ENCODE measurements at places on chromosomes 2 and 18.
A peak's percentile ranks its signal among the peaks of the same experiment; 100 is the strongest.

GRCh38 chr18:41324934-41325333, 630.1 kb upstream of the PIK3C3 start:
- no peak for DNase-seq

DNA sequence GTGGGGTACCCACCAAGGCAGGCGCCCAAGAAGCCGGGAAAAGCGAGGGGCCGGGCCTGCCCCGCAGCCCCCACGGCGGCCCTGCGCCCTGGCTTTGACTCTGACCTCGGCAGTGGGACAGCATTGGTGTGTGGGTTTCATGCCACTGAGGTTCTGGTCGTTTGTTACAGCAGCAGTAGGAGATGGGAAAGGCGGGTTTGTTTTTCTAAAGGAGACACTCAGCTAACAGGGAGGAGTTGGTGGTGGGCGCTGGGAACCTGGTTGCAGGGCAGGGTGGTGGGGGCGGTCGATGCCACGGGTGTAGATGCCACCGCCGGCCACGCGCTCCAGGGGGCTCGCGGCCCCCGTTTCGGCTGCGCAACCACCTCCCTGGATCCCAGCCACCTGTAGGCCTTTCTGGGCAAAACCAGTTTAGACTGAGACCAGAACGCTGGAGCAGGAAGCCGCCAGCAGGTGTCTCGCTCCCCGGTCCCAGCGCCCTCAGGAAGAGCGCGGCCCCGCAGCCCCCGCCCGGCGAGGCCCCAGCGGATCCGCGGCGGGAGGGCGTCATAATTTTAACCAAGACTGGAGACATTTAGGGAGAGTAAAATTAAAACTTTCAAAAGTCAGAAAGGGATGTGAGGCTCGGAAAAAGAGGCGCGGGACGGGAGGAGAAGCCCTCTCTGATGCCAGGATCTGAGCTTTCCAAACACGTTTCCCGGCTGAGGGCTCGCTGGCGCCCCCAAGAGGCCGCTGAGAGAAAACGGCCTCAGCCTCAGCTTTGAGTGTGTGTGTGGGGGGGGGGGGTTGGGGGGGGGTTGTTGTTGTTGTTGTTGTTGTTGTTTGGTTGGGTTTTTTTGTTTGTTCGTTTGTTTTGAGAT, 17.4 kb downstream of the CIDEA start:
- no peak for DNase-seq

DNA sequence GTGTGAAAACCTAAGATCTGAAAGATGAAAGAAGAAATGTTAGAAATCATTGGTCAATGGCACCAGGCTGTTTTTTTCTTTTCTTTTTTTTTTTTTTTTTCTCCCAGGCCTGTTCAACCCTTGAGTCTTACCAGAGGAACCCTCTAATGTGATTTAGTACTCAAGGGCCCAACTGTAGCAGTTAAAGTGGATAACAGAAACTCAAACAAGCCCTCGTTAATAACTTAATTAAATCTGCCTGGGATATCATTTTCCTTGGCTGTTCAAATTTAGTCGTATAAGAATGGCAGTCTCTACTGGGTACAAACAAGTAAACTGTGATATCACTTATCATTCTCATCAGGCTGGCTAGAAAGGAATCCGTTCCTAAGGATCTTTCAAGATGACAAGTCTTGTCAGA, 16.5 kb downstream of the ARL4C start:
- DNase-seq, result no peak

GRCh38 chr18:72056171-72056570, 488.0 kb downstream of the CBLN2 start:
- DNase-seq, result no peak

- no peak for DNase-seq
Measured at GRCh38 chr2:143175438-143175837, 46.2 kb downstream of the ARHGAP15 start.

DNA sequence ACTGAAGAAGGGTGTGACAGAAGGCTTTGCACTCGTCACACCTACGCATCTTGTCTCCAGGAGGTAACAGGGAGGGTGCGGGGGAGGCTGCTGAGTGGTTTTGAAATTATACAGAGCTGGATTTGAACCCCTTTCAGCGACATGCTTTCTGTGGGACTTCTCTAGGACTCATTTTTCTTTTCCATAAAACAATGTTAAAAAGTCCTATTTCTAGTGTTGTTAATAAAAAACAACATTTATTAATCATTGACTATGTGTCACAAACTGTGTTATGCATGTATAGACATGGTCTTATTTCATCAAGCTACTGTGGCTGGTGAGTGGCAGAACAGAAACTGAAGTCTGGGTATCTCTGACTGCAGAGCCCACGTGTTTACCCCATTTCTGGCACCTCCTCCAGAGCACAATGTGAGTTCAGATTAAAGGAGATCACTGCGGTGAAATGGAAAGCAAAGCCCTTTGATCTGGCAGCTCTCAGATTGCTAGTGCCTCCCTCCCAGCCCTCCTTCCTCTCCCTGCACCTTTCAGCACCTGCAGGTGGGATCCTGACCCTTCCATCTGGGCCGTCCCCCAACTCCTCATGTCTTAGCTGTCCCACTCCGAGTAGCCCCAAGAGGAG, 315.5 kb upstream of the MYT1L start:
- DNase-seq, result no peak

DNA sequence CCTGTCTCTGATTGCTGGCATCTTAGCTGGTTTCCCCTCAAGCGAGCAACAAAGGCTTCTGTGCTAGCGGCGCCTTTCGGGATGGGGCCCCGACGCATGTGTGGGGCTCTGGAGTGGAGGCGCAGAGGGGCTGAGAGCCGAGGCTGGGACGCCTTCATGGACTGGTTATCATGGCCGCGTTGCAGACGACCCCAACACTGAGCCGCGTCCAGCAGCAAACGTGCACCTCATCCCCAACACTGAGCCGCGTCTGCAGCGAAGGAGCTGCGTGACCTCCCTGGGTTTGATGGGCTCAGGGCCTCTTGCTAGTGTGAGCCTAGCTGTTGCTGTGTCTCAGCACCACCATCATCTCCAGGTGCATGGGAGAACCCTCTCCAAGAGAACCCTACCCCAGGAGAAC, 123.7 kb upstream of the CTDP1 start:
- DNase-seq, result no peak

DNA sequence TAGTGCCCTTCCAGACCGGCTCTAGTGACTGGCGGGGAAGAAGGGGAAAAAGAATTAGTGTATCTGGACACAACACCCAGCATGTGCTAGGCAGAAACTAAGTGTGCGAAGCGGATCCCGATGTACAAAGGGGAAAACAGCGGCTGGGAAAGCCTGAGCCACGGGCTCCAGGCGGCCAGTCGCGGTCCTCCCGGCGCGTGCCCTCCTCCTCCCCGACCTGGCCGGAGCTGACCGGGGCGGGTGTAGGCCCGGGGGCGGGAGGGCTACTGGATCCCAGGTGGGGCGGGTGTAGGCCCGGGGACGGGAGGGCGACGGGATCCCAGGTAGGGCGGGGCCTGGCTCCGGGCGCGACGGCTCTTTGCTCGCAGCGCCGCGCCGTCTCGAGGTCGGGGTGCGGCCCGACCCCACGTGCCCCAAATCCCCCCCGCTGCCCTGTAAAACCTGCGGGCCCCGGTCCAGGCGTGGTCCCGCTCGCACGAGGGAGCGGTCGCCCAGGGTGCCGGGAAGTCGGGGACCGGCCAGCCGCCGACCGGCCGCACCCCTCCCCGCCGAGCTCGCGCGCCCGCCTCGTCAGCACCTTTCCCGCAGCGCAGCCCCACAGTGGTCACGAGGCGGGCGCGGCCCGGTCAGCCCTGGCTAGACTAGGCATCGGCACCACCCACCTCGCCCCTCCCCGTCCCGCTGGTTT, 48.8 kb downstream of the C2orf42 start:
- no peak for DNase-seq

GRCh38 chr2:26033270-26033817, 540 bp upstream of the RAB10 start:
- peak; percentile 63 for DNase-seq

DNA sequence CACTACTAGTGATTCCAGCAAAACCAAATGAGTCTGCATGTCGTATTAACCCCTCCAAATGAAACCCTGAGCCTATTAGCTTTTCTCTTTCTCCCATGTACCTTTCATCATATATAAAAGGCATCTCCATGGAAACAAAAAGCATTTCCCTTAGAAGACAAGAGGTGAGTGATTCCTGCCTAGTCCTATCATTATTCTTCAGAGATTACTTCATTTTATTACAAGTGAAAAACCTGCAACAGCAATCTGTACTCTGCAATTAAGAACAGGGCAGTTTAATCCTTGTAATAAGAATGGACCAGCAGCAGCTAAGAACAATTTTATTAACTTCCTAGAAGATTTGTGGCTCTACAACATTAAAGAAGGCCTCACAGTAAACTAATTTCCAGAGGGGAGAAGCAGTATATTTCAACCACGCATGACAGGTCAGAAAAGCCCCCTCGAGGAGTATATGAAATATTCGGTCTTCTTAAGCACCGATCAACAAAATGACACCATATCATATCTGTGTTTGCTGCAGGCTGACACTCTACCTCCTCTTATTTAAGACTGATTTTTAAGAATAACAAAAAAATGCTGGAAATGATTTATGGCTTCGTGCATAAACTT, 132.3 kb upstream of the TFPI start:
- DNase-seq, result no peak

DNA sequence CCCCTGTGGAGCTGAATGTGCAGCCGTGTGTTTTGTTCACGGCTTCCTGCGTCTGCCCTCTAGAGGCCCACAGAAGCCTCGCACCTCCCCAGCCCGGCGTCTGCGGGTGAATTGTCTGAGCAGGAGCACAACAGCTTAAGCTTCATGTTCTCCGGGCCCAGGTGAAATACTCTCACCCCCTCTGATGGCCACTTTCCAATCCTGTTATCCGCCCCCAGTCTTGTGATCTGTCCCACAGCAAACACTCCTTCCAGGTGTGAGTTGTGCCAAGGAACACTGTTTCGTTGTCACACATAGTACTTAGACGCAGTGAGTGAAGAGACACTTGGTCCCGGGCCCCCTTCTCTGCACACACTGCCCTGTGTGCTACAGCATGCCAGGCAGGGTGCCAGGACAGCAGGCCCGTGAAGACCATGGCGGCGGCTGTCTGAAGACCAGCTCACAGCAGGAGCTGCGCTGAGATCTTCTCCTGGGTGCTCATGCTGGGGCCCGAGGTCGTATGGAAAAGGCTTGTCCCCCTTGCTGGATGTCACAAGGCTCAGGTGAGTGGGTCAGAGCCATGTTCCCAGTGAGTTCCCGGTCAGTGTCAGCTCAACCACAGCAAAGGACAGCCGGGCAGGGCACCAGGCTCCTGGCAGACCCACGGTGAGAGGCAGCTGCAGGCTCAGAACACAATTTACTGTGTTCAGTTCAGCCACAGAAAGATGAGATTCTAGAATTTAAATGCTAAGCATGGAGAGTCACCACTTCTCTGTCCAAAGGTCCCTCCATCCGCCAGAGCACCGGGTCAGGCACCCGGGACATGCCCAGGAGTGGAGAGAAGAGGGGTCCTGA, 6.8 kb upstream of the PXDN start:
- no peak for DNase-seq

- DNase-seq, result no peak
Measured at GRCh38 chr2:45722477-45722876, 71.0 kb downstream of the PRKCE start.

DNA sequence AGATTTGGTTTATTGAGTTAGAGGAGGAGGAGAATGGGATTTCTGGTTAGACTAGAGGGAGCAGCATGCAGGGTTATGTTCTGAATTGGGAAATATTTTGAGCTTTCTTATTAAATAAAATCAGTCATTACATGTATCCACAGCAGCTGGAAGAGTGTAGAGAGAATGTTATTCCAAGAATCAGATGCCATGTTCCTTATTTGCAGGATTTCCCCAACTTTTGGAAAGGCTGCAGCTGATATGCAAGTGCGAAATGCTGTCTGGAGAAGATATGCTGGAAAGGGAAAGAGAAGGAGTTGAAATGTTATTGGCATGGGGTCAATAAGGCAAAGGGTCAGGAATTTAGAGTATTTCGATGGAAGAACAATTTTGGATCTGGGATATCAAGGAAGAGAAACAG, 255.8 kb downstream of the MTX2 start:
- DNase-seq, result no peak

GRCh38 chr2:216372761-216373291, 543 bp upstream of the MARCHF4 start:
- no peak for DNase-seq

DNA sequence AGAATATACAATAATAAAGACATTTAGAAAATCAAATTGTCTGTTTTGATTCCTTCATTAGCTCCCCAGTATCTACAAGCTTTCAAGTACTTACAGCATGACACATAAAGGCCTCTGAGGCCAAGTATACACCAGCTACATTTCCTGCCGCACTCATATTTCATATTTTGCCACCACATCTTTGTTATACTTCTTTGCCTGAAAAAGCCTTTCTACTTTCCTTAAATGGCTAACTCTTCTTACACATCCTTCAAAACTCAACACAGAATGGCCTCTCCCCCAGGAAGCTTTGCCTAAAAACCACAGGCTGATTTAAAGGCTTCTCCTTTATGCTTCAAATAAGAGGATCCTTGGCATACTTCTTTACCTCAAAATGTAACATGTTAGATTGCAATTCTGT, 4.5 kb downstream of the STK17B start:
- no peak for DNase-seq

DNA sequence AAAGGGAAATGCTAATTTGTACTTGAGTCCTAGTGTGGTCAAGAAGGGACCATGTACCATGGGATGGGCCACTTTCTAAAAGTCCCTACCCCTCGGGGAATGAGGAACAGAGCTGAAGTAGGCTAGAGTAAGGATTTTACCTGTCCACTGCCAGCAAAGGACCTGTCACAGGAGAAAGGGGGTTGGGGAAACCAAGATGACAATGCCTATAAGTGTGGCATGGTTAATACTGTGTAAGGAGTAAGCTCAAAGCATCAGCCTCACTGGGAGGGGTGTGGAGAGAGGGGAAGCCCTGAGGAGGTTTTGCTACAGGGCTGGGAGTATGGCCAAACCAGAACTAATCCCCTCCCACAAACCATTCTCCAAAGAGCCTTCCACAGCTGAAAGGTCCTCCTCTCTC, 15.8 kb downstream of the GKN2 start:
- DNase-seq, result no peak

GRCh38 chr2:138275881-138276280, 225.7 kb upstream of the SPOPL start:
- DNase-seq, result no peak

- no peak for DNase-seq
Measured at GRCh38 chr18:48820483-48821250, 130.1 kb downstream of the SMAD7 start.

GRCh38 chr2:71778936-71779773, 325.8 kb downstream of the DYSF start:
- DNase-seq, result no peak

- DNase-seq, result no peak
Measured at GRCh38 chr18:59505356-59505755, 146.3 kb upstream of the LMAN1 start.

- DNase-seq, result no peak
Measured at GRCh38 chr2:65081232-65081685, 25.0 kb downstream of the CEP68 start.

GRCh38 chr2:46009772-46010171, 287.4 kb upstream of the EPAS1 start:
- DNase-seq, result no peak

GRCh38 chr2:228374741-228375140, 193.3 kb upstream of the SPHKAP start:
- no peak for DNase-seq

DNA sequence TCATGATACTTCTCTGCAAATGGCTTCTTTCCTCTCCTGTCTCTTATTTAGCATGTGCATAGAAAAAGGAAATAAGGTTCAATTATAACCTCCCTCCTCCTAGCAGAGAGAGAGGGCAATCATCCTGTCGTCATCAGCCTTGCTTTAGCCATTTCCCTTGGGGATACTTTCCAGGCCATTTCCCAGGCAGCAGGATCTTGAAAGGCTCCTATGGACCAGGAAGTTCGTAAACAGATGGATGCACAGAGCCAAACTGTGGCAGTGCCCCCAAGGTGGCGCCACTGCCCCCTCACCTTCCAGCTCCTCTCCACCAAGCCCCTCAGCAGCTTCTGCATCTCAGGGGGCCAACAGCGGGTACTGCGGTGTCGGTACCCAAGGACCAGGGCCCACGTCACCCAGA, 157.4 kb downstream of the DTNA start:
- DNase-seq, result no peak

All from NCI-H1048 (cell line).